ENCODE measurements at places on chromosomes 11 and 22.

DNA sequence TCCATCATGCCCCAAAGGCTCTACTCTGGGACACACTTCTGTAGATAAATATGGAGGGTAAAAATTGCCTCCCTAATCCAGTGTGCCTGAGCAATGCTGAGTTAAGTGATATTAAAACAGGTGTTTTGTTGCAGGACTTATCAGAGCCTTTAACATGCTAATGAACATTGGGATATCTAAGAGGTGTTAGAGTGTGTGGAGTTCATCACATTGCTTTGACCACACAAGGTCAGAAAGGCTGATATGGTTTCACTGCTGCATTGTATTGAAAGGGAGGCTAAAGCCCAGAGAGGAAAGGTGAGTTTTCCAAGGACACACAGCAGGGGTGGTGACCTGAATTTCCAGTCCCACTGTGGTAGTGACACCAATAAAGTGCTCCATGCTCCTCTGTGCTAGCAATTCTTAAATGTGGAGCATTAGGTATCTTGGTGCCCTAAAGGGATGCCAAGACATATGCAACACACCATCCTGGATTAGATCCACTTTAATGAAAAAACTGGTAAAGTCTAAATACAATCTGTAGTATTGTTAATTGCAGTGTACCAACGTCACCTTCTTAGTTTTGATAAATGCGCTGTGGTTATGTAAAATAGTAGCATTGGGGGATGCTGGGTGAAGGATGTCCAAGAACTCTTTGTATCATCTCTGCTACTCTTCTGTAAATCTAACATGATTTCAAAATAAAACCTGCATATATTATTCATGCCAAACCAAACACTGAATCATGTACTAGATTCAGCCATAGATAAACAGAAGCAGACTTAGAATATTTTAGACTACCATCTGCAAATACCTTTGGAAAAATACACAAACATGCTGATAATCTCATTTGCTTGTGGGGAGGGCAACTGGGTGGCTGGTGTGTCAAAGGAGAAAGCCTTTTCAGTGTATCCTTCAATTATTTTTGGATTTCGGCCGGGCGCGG, 45.8 kb downstream of the MIAT start:
- DNase-seq: no peak

DNA sequence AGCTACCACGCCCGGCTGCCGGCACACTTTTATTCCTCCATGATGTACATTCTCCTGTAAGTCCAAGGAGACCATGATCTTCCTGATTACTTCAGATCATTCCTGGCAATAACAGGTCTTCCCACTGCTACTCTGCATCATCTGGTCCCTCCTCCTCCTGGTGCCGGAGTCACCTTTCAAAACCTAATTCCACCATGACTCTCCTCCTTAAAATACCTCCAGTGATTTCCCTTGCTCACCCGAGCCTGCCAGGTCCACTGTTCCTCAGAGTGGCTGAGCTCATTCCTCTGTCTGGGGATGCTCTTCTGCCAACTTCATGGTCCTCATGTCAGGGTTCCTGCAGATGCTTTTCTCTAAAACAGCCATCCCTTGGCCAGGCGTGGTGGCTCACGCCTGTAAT, 3.9 kb upstream of the LTBP3 start:
- DNase-seq: no peak

DNA sequence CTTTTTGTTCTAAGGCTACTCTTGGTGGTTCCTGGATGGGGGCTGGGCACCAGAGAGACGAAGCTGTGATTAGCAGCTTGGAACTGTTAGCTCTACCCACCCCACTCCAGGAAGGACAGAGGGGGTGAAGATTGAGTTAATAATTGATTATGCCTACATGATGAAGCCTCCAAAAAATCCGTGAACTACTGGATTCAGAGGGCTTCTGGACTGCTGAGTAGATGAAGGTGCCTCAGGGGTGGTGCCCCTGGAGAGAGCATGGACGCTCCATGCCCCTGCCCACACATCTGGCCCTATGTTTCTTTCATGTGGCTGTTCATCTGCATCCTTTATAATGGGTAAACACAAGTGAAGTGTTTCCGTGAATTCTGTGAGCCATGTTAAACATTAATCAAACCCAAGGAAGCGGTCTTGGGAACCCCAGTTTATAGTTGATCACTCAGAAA, 47.3 kb upstream of the CYP2D6 start:
- no peak for DNase-seq

GRCh38 chr11:59900366-59901126, 22.0 kb downstream of the OOSP3 start:
- DNase-seq: no peak

DNA sequence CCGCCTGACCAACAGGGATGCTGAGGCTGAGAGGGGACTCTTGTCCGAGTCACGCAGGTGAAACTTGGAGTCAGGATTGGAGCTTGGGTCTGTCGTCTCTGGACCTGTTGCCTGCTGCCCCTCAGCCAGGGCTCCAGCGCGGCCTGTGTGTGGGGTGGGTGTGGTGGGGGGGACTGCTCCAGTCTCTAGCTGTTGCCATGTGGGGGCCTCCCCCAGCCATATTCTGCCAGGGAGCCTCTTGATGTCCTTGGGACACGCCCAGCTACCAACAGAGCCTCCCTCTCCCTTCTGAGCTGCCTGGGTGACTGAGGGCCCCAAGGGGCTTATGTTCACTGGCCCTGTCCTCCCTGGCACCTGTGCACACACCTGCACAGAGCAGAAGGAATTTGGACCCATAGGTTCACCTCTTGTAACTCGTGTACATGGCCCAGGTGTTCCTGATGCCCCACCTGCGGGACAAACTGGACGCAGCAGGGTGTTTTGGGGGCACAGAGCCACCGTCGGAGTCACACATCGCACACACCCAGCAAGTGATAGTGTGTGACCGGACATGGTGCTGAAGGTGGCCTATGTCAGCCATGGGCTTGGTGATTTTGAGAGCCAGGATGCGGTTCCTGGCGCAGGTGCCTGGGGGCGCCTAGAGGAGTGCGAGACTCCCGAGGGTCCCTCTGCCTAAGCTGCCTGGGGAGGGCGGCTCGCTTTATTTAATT, 252.3 kb downstream of the TBC1D22A start:
- DNase-seq: no peak

DNA sequence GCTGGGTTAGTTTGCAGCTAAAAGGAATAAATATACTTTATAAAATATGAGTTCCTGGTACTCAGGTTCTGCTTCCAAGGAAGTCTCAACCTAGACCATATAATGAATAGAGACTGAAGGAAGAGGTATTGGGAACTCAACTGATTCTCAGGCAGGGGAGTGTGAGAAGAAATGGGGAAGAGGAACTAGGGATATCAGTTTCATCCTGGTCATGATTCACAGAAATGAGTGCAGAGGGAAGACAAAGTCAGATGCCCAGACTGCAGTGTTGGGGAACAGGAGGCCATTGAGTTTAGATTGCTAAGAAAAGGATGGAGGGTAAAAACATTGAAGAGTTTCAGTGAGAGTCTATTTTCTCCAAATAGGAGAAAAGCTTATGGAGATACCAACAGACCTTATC, 28.8 kb downstream of the PLAAT5 start:
- no peak for DNase-seq

Data from CD4-positive, alpha-beta T cell treated with Interleukin-12 subunit alpha and Interleukin-12 subunit beta, for 1 hour (primary cell).